ENCODE measurements at places on chromosomes 3 and 15.

GRCh38 chr3:108175352-108175751 is 46.9 kb downstream of the IFT57 start:
- no peak for DNase-seq

- no peak for DNase-seq
These were observed 78.1 kb downstream of the FBLN2 start for GRCh38 chr3:13626915-13627460.

DNA sequence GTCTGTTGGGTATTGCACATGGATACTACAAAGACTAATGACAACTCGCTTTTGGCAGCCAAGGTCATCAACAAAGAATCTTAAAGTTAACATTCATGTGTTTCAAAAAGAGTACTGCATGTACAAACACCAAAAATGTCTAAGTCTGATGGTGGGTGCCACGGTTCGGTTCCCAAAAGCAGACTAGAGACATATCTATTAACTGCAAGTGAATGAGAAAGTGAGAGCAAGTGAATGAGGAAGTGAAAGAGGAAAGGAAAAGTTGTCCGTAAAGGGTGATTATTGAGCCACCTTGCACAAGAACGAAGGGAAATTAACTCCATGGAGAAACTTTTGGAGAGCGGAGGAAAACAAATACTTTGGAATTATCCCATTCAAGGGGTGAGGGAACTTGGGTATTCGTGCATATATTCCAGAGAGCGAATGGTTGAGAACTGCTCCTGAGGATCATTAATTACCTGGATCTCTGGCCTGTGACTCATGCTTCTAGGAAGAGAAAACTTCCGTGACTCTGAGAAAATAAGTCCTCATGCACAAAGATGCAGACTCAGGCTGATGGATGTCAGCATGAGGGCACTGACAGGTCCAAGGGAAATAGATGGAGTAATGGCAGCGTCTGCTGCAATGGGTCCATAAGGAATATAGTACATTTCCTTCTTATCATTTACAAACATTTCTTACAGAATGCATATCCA is 336.5 kb upstream of the TGFBR2 start:
- no peak for DNase-seq

DNA sequence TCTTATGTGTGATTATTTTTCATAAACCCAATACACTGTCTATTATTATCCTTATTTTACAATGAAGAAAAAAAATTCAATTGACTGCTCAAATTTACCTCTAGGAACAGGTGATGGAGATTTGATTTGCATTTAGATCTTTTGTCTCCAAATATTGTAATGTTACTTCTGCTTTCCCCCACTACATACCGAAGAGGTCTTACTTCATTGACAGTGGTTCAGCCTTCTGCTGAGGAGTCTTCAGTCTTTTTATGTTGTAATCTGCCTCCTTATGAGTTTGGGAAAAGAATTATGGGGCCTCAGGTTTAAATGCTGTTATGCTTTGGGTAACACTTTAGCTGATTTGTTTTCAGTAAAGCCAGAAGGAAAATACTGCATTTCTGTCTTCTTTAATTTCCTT is 199.5 kb downstream of the LPP start:
- no peak for DNase-seq

DNA sequence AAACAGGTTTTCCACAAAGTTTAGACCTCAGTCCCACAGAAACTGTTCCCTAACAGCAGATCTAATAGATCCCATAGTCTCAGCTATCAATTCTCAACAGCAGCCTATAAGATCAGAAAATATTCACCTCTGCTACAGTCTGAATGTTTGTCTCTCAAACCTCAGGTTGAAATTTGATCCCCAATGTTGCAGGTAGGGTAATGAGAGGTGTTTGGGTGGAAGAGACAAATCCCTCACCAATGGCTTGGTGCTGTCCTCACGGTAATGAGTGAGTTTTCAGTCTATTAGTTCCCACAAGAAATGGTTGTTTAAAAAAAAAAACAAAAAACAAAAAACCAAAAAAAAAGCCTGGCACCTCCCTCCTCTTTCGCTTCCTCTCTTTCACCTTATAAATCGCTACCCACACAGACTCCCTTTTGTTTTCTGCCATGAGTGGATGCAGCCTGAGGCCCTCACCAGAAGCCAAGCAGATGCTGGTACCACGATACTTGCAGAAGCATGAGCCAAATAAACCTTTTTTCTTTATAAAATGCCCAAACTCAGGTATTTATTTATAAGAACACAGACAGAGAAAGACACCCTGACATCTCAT is 14.2 kb downstream of the ZNF280D start:
- DNase-seq: no peak

DNA sequence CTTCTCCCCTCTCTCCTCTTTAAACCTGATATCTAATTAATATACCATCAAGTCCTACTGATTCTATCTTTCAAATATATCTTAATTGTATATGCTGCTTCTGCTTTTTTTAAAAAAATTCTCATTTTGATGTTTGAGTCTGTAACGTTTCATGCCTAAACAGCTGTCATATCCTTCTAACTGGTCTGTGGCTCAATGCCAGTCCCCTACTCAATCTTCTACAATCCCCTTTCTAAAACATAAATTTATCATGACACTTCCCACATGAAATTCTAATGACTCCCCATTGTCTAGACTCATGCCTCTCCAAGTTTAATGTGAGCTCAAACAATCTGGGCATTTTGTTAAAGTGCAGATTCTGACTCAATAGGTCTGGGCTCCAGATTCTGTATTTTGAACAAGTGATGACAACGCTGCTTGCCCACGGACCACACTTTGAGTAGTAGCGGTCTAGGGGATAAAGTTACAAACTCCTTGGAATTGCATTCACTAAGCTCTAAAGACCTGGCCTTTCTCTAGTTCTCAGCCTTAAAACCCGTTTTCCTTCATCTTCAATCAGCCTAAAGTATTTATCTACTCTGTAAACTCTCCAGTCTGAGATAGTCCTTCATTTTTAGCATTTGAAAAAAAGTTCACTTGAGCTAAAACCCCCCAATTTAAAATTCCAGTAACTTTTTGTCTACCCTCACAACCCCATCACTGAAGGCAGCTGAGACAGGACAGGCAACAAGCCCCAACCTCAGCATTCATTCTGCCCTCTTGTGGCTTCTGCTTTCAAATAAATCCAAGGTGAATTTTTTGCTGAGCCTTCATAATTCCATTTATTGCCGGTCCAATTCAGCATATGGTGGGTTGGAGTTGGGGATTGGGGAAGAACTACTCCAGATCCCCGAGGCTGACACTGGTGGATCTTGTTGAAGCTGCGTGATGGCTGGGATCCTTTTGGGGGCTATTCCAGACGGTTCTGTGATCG is 88.1 kb upstream of the THRB start:
- no peak for DNase-seq

DNA sequence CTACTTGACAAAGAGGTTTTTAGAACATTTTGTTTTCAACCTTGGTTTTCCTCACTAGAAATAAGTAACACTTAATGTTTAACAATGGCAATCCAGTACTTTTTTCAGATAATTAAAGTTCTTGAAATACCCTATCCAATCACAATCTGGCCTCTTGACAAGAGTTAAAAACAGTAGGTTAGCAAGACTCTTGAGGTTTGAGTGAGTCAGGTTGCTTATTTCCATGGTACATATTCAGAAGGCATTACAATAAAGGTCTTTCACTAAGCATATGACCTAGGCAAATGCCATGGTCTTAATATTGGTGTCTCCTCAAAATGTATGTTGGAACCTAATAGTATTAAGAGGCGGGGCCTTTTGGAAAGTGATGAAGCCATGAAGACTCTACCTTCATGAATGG is 5.6 kb downstream of the SUCNR1 start:
- DNase-seq: no peak

DNA sequence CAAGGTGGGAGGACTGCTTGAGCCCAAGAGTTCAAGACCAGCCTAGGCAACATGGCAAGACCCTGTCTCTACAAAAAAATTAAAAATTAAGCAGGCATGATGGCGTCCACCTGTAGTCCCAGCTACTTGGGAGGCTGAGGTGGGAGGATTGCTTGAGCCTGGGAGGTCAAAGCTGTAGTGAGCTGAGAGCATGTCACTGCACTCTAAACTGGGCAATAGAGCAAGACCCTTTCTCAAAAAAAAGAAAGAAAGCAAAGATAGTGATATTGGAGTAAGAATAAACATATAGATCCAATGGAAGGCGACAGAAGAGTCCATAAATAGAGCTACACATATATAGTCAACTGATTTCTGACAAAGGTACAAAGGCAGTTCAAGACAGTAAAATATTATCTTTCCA is 21.3 kb upstream of the ANKRD28 start:
- no peak for DNase-seq

DNA sequence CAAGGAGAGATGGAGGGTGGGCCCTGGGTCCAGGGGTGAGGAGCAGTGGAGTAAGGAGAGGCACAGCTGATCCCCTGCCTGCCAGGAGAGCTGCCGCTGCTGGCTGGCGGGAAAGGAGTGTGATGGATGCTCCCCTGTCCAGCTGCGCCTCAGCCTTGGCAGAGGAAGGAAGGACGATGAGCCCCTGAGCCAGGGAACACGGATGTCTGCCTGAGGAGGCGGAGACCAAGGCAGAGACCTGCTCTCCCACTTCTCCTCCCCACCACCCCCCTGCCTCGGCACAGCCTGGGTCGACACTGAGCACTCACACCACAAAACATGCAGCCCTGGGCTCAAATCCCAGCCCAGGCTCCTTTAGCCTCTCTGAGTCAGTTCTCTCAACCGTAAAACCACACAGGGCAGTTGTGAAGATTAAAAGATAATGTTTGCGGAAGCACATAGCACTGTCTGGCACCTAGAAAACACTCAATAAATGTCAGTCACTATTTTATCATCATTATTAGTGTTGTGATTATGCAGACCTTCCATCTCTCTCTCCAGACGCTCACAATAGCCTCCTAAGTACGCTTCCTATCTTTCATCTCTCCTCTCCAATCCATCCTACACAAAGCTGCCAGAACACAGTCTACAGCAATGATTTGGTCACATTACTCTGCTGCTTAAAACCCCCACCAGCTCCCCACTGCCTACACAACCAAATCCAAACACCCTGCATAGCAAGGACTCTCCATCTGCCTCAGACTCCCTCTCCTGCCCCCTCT is 52.2 kb downstream of the SEMA5B start:
- DNase-seq: peak; percentile 80
